ENCODE measurements at places on chromosomes 2 and 18. TPM values are rescaled to one million over a fixed set of nuclear protein-coding genes. Genes with fewer than 3 reads are reported as not detected.

CRIM1 gene
- 330 TPM for total RNA-seq

RALB gene
- total RNA-seq = 40.8 TPM

LRP1B gene
- 0.32 TPM for total RNA-seq

RAB27B gene
- total RNA-seq = 3.7 TPM

SELENOI gene
- 13.6 TPM for total RNA-seq

ABCB11 gene
- total RNA-seq = under 0.01 TPM

IL36B gene
- not detected for total RNA-seq

MYO7B gene
- total RNA-seq = 0.16 TPM

CSRNP3 gene
- total RNA-seq = 1.6 TPM

MEP1B gene
- not detected for total RNA-seq

EMILIN1 gene
- 147 TPM for total RNA-seq
